Stimulated activated CD8-positive, alpha-beta memory T cell treated with anti-CD3 and anti-CD28 coated beads, Interleukin-12 subunit alpha, Interleukin-12 subunit beta, amount 100 ng/mL, for 4 hours (primary cell): ENCODE measurements at places on chromosomes 3 and 15.

DNA sequence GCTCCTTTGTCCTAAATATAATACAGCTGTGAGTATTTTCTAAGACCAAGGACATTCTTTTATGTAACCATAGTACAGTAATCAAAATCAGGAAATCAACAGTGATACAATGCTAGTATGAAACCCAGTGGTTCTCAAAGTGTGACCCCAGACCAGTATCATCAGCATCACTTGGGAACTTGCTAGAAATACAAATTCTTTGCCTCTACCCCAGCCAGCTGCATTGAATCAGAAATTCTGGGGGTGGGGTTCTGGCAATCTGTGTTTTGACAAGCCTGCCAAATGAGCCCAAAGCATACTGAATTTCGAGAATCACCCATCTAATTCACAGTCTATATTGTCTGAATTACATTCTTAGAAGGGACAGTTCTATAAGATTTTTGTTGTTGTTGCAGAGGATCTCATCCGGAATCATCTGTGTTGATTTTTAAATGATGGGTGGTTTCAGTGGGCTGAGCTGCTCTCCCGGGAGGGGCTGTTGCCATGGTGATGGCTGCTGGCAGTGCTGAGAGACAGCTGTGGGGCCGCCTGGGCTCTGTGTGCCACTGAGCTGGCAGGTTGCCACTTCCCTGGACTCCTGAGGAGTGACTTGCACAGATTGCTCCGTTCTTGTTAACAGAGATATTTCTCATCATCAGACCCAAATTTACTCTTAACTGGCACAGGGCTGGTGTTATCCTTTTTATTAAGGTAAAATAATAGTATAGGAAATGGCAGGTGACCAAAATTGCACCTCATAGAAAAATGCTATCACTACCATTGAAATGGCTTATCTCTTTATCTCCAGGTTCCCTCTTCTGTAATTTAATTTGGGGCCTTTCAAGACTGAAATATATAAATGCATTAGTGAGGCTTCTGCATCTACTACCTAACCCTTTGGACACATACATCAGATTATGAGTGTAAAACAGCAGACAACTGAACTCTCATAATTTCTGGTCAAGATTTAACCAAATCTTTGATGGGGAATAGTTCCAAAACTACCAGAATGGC, 56.5 kb downstream of the NEK11 start:
- no peak for DNase-seq

DNA sequence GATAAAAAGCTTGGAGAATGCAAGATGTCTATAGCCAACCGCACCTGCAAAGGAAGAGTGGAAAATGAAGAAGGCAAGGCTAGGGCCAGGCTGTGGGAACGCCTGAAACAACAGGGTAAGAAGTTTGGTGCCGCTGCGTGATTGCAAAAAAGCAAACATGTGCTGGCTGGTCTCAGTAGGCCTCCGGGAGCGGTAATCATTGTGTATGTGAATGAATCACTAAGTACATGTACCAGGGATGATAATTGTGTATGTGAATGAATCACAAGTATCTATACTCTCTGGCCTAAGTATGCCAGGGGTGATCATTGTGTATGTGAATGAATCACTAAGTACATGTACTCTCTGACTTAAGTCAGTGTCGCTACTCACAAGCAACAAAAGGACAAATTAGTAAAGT, 40.3 kb upstream of the PARL start:
- DNase-seq = no peak

DNA sequence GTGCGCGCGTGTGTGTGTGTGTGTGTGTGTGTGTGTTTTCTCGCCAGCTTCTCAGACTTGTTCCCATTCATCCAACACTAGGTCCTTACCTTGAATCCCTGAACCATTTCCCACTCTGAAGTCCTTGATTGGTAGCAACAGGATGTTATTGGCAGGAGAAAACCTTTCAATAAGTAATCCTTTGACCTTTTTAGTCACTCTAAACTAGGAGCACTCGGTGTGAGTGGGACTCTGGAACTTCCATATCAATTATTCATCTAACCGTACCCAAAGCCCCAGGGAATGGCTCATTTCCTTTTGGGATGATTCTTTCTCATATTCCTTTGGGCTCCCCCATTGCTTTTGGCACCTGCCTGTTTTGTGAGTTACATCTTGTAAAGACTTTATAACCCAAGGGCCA, 140.2 kb upstream of the SPRED1 start:
- no peak for DNase-seq

DNA sequence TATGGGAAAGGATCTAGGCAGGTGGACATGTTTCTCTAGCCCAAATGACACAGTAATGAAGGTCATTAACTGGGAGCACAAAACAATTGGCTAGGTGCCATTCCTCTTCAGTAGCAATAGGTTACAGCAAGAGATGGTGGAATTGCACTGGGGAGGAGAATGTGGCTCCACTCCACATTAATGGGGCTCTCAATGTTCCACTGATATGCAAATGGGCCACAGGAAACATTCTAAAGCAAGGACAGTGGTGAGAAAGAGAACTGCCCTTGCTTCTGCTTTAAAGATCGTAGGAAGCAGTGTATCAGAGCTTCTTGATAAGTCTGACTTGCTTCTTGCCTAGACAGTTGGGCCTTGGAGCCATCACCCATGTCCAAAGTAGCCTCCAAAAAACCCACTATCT, 271.4 kb upstream of the PPP2R3A start:
- DNase-seq = no peak

- DNase-seq = no peak
Observed at GRCh38 chr15:64884679-64885078, 27.0 kb upstream of the ANKDD1A start.

DNA sequence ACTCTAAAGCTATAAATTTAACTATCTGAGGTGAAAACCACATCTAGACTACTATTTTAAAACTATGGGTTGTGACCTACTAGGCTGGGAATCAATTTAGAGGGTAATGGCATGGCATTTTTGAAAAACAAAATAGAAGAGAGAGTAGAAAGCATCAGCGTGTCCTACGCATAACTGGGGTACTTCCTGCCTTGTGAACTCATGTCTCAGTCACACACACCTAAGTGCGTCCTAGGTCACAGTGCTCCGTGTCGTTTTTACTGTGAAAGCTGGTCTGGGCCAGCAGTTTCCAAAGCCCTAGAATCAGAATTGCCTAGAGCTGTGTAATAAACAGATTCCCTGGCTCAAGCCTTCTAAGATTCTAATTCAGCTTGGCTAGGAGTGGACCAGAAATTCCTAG, 32.3 kb downstream of the RFT1 start:
- no peak for DNase-seq

DNA sequence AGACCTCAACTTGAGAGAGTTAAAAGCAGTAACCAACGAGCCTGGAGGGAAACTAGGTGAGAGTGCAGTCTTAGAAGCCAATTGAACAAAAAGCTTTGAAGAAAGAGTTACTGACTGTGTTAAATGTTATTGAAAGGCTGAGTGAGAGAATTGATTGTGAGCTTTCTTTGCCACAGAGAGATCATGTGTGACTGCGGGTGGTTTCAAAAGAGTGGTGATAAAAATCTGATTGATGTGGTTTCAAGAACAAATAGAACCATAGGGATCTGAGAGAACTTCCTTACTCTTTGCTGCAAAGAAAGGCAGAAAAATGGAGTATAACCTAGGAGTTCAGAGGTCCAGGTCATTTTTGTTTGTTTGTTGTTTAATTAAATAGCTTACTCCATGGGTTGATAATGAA, 759.9 kb upstream of the ALCAM start:
- DNase-seq = no peak

- DNase-seq = no peak
Observed at GRCh38 chr3:24853685-24854490, 359.2 kb upstream of the THRB start.

- no peak for DNase-seq
Observed at GRCh38 chr3:71652781-71653413, 69.4 kb upstream of the FOXP1 start.

DNA sequence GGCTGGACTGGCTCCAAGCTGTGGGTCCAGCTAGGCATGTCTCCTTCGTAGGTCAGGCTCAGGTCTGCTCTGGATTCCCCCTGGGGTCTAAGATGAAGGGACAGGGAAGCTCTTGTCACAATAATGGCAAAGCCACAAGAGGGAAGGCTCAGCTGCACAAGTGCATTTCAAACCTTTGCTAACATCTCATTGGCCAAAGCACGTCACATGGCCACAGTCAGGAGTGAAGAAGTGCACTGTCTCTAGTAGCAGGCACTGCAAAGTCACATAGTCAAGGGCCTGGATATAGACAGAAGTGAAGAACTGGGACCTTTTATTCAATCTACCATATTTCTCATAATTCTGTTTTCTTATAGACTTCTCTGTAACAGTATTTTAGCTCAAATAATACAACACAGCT, 20.1 kb downstream of the DLEC1 start:
- no peak for DNase-seq

- no peak for DNase-seq
Observed at GRCh38 chr15:23860290-23861245, 173.5 kb upstream of the NDN start.

DNA sequence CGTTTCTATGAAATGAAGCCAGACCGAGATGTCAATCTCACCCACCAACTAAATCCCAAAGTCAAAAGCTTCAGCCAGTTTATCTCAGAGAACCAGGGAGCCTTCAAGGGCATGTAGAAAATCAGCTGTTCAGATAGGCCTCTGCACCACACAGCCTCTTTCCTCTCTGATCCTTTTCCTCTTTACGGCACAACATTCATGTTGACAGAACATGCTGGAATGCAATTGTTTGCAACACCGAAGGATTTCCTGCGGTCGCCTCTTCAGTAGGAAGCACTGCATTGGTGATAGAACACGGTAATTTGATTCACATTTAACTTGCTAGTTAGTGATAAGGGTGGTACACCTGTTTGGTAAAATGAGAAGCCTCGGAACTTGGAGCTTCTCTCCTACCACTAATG, 41.9 kb upstream of the TRA2B start:
- DNase-seq = no peak

DNA sequence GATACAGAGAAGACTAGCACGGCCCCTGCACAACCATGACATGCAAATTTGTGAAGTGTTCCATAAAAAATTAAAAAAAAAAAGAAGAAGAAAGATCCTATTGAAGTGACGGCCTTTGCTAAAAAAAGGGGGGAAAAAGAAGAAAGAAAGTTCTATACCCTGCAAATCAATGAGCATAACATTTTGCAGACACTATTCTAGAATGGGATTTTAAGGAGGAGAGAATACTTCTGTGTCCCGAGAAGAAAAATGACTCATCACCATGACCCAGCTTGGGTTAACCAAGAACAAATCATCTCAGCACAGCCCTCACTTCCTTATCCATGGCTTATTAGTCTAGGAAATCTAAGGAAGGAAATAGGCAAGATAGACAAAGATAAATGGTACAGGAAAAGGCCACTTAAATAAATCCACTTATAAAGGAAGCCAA, 7.4 kb upstream of the SH3BP5 start:
- DNase-seq = no peak

GRCh38 chr3:65888980-65889706, 149.6 kb downstream of the MAGI1 start:
- DNase-seq = no peak

- DNase-seq = no peak
Observed at GRCh38 chr15:30896211-30896606, 7.5 kb upstream of the FAN1 start.

DNA sequence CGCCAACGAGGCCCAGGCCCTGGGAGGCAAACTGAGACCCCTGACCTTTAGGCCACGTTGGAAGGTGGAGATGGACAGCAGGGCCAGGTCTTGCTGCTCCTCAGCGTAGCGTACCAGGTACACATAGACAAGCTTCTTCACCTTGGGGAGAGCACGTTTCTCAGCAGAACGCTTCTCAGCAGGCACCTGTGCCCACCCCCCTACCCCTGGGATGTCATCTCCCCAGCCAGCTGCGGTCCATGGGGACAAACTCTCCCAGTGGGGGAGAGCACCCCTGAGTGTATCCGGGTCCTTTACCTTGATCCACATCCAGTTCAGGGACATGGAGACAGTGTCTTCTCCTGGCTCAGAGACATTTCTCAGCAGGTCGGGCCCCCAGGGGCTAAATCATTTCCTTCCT, 21.0 kb downstream of the AP3B2 start:
- DNase-seq = no peak

- no peak for DNase-seq
Observed at GRCh38 chr15:91562698-91563097, 290.8 kb upstream of the SLCO3A1 start.

DNA sequence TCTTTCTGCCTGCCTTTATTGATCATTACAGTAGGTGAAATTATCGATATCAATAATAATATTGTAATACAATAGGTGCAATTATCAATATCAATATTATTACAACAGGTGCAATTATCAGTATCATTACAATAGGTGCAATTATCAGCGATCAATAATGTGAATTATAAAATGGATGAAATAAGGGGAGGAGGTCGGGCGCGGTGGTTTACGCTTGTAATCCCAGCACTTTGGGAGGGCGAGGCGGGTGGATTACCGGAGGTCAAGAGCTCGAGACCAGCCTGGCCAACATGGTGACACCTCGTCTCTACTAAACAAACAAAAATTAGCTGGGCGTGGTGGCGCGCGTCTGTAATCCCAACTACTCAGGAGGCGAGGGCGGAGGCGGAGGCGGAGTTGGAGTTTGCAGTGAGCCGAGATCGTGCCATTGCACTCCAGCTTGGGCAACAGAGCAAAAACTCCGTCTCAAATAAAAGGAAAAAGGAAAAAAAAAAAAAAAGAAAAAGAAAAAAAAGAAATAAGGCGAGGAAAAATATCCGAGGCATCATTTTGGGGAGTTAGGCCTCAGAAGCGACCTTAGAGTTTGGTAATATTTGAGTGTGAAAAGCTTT, 611 bp upstream of the BNIP2 start:
- DNase-seq = peak; percentile 26

DNA sequence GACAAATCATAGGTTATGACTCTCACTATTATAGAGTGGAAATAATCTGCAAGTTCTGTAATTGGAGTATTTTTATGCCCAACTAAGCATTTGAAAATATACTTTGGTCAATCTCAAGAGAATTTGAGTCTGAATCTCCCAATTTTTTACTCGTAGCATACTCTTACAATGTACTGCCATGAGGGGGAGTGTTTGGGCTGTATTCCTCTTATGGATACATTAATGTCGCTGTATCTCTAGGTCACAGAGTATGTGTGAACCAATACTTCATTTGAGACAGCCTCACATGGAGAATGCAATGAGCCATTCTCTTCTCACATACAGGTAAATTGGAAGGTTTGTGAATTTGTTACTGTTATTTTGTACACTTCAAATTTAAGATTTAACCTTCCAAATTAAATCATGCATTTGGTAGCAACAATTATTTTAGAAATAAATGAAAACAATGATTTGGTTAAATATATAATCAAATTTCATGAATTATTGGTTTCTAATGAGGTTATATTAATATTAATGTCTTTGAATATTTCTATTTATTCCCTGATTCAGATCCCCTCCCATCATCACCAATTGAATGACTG, 5.5 kb upstream of the CD200 start:
- no peak for DNase-seq

- no peak for DNase-seq
Observed at GRCh38 chr3:127612966-127613365, 14.8 kb downstream of the MCM2 start.

DNA sequence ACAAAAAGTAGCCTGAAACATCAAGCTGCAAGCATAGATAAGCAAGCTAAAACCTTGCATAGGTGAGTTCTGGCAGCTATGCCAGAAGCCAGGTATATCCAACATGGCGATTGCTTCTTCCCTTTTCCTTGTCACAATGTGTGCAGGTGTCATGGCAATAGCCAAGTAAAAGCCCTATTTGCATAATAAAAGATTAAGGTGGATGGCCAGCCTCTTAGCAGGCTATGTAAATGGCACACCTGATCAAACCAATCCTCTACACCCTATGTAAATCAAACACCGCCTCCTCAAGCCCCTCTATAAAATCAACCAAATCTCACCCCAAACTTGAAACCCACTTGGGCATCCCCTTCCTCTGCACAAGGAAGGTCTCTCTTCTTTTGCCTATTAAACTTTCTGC, 366.8 kb downstream of the VGLL3 start:
- DNase-seq = no peak

GRCh38 chr3:182909318-182910040, 70.9 kb downstream of the DCUN1D1 start:
- DNase-seq = no peak
